NB4 (cell line): ENCODE measurements at places on chromosomes 4 and X.

GRCh38 chr4:111359602-111360001 lies 736.7 kb upstream of the PITX2 start:
- no peak for DNase-seq

GRCh38 chr4:173436149-173436579 lies 37.2 kb upstream of the SCRG1 start:
- DNase-seq = no peak

DNA sequence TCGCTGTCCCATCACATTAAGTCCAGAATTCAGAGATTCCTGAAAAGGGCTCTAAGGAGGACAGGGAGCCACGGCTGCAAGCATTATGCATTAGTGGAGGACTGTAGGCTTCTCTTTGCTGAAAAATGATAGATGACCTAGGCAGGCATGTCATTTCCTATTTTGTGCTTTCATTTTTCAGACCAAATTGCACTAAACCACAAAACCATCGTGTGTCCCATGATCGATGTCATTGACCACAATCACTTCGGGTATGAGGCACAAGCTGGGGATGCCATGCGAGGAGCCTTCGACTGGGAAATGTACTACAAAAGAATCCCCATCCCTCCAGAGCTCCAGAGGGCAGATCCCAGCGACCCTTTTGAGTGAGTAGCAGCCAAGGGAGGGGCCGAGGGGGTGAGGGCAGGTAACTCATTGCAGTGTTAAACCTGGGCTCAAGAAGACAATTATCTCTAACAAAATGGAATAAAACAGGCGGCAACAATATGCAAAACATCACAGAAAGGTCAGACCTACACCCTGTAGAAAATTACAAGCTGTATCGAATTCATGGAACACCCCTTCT lies 355.2 kb upstream of the GALNT7 start:
- no peak for DNase-seq

GRCh38 chr4:72076562-72076961 lies 44.8 kb downstream of the NPFFR2 start:
- no peak for DNase-seq

- no peak for DNase-seq
Observed at GRCh38 chr4:138292321-138292720, 50.2 kb upstream of the SLC7A11 start.
